ENCODE measurements at places on chromosomes 5 and 9.

DNA sequence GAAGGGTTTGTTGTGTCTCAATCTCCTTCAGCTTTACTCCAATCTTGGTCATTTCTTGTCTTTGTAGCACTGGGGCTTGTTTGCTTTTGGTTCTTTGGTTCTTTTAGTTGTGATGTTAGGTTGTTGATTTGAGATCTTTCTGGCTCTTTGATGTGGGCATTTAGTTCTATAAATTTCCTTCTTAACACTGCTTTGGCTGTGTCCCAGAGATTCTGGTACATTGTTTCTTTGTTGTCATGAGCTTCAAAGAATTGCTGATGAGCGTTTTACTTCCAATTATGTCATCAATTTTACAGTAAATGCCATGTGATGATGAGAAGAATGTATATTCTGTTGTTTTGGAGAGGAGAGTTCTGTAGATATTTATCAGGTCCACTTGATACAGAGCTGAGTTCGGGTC is 353.3 kb downstream of the MAN2A1 start:
- DNase-seq, result no peak

- no peak for DNase-seq
These were observed 1030.0 kb downstream of the CDH12 start for GRCh38 chr5:21823076-21823574.

DNA sequence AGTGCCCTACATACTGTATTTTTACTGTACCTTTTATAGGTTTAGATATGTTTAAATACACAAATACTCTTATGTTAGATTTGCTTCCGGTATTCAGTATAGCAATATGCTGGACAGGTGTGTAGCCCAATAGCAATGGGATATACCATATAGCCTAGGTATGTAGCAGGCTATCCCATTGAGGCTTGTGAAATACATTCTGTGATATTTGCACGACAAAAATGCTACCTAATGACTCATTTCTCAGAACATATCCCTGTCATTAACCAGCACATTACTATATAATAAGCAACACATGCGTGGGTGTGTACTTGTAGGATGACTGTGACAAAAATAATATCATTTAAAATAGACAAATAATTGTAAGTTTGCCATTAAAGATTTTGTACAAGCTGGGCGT is 208.8 kb downstream of the MRPS30 start:
- no peak for DNase-seq

DNA sequence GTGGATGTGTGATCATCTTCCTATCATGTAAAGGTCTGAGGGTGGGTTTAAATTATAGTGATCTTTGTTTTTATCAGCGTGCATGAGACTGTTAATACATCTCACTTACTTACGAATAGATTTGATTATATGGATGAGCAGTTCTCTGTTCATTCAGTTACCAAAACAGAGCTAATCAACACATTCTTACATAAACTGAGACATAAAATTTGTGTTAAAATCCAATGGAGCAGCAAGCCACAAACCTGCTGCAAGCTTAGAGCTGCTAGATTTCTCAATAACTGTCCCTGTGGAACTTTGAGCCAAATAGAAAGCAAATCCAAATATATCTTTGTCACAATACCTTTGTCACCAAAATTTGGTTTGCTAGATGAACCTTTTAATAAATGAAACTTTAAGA is 50.1 kb downstream of the NUDT12 start:
- no peak for DNase-seq

GRCh38 chr5:88661806-88662207 is 221.2 kb downstream of the MEF2C start:
- DNase-seq, result no peak

- DNase-seq, result no peak
These were observed 22.0 kb downstream of the MAP3K1 start for GRCh38 chr5:56837381-56837780.

GRCh38 chr5:142403583-142403982 is 78.8 kb upstream of the SPRY4 start:
- DNase-seq, result no peak

DNA sequence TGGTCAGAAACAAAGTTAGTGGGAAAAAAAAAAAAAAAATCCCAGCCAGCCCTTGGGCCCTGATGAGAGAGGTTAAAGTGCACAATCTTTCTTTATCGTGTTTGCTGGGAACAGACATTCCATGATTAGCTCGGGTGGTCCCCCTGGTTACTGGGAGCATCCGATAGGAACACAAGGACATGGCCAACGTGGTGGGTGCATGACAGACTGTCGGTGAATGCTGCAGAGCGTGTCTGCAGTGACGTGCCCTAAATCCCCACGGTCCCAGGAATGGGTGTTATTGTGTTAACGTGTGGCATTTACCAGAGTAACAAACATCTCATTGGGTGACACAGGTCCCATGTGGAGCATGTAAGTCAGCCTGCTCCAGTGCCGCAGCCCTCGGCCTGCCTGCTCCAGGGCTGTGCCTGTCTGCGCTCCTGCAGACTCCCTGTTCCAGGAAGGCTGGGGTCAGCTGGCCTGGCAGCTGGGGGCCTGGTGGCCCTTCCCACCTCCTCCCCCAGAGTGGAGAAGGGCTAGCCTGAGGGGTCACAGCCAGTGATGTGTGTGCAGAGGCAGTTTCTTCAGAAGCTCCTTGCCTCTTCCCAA is 34.3 kb upstream of the TBC1D2 start:
- DNase-seq, result no peak

- DNase-seq, result no peak
These were observed 926.9 kb upstream of the EDIL3 start for GRCh38 chr5:85311536-85311935.
